ENCODE measurements at places on chromosomes 12 and 14.

- DNase-seq: no peak
Observed at GRCh38 chr12:27260746-27261145, 16.7 kb downstream of the STK38L start.

- DNase-seq: no peak
Observed at GRCh38 chr12:69008520-69008919, 75.5 kb upstream of the CPM start.

GRCh38 chr14:69460093-69460701 is 24.3 kb upstream of the PLEKHD1 start:
- DNase-seq: peak; percentile 23

DNA sequence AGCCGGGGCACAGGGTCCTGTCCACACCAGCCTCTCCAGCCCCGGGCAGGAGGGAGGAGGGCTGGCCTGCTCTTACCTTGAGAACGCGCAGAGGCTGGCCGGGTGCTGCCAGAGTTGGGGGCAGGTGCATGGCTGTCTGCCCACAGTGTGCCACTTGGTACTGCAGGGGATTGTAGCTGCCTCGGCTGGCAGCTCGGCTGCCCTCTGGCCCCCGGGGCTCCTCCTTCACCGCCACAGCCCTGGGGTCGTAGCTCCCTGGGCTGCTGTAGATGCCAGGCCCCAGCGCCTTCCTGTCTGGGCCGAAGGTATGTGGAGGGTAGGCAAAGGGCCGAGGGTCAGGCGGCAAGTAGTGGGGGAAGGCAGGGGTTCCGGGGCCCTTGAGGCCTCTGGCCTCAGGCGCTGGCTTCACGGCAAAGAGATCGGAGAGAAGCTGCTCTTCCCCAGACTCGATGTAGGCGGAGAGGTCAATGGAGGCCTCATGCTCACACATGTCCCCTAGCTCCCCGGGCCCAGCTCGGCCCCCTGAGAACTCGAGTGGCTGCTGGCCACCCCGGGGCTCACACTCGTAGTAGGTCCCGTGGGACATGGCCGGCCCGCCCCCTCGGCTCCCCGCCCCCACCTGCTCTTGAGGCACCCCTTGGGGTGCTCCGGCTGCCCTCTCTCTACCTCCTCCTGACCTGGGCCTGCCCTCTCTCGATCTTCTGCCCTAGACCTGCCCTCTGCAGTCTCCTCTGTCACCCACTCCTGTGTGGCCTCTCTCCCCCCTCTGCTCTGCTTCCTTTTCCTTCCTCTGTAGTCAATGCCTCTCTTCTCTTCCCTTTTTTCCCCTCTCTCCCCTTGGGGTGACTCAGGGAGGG is at the start of gene CEBPE:
TSS of gene CEBPE (minus strand) at position 750 of the 857 bp plus-strand sequence. CDS start at position 586, 164 bp downstream.
- no peak for DNase-seq

DNA sequence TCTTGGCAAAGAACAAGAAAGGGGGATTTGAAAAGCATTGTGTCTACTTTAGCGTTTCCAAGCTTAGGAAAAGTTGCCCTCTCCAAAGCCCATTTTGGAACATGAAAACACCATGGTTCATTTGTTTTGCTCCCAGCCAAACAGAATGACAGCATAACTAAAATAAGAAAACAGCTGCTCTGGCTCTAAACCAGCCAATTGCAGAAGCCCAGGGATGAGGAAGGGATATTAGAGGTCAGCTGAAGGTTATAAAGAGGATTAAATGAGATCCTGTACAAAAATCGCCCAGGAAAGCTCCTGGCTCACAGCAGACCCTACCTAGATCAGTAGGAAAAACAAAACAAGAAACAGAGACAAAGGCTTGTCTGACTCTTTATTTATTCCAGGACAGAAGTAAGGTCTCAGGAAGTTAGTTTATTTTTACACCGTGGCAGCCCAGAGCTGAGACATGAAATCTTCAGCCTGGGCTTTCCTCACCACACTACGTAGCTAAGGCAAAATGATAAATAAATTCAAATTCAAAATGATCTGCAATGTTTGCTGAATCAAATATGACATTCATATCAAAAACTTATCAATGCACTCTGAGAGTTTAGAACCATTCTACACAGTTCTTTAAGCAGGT is 25.9 kb downstream of the SPX start:
- DNase-seq: no peak

- DNase-seq: no peak
Observed at GRCh38 chr12:130425698-130426245, 88.1 kb downstream of the PIWIL1 start.

GRCh38 chr12:112046003-112046402 is 32.8 kb downstream of the ERP29 start:
- DNase-seq: no peak

DNA sequence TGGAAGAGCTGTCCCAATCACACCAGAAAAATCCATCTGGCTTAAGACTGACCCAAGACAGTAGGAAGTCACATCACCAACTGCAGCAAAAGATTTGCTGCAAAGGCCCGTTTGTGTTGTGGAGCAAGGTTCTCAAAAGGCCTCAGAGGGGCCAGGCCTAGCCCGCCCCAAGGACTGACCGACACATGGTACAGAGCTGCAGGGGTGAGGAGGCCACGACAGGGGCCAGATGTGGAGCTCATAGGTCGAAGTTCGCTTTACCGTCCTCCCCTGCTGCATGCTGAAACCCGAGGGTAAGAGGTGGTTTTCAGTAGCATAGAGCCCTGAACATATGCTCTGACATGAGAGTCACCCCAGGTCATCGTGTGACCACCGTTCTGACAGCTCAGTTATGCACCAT is 35.5 kb downstream of the PLBD1 start:
- DNase-seq: no peak

DNA sequence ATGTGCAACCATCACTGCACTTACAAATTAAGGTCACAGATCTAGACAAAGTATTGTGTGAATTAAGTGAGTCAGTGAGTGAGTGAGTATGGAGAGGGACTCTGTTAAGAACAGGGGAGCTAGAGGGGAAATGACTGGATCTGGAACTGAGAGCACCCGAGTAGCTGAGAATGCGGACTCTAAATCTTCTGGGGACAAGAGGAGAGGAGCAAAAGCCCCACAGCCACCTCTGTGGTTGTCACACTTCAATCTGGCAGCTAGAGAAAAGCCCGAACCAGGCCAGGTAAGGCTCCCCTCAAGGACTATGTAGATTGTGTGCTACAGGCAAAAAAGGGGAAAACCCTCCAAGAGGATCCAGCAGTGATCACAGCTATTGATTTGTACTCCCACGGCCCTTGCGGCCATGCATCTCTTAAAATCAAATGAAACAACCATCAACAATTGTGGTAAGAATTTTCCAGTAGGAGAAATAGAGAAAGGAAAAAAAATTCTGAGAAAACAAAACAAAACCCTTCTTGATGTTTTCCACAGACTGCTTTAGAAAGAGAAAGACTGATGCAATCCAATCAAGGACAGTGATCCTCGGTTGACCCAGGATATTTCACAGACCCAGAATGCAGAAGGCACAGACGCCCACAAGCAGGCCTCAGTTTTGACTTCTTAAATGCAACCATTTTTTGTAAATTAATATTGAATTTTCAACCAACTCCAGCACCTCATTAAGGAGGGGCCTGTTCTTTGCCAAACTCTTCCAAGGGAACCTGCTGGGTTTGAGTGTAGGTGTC is 109.6 kb downstream of the SLC38A6 start:
- DNase-seq: no peak

DNA sequence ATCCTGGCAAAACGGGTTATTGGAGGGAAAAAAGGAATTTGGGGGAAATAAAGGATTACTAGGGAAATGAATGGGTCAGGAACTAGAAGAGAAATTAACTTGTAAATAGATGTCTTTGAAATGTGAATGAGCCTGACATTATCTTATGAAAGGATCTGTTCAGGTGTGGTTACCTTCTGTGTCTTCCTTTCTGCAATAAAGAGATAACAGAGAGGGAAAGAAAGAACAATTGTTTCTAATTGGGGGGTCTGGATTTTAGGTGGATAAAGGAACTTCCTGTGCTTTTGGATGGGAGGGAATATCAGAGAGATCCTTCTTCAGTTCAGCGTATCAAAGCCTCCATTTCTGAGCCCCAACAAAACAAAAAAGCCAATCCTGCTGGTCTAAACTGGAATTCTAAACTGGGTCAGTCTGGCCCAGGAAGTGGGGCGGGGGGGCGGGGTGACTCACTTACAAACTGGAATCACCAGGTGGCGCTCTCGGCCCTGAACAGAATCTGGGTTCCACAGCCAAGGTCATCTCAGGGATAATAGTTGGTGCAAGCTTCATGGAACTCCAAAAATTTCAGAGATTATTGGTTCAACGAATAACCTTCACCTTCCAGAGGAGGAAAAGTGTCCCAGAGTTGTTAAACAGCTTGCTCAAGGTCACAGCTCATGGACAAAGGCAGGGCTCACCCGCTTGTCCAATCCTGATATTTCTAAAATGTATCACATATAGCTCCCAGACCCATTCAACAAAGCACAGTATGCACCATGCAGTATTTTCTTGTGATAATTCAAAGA is 15.2 kb upstream of the PEBP1 start:
- DNase-seq: peak; percentile 59

DNA sequence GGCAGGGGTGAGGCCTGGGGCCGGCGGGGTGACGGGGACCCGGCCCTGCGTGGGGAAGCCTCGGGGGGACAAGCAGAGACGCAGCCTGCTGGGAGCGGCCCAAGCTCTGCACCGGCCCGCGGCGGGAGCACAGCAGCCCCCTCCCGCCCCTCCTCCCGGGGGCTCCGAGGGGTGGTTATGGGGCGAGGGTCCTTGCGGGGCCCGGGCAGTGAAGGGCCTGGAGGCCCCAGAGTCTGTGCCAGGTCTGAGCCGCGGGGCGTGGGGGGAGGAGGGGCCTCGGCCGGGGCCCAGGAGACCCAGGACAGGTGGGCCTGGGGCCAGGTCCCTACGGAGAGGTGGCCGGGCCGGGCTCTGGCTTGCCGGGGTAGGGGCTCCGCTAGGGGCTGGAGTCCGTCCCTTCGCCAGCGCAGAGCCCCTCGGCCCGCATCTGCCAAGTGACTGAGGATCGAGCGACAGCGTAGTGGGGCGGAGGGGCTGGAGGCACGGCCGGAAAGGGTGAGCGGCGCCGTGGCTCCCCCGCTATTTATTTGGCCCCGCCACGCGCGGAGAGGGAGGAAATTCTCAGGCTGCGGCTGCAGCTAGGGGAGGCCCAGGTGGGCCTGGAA is 495 bp downstream of the TMEM121 start:
- no peak for DNase-seq

DNA sequence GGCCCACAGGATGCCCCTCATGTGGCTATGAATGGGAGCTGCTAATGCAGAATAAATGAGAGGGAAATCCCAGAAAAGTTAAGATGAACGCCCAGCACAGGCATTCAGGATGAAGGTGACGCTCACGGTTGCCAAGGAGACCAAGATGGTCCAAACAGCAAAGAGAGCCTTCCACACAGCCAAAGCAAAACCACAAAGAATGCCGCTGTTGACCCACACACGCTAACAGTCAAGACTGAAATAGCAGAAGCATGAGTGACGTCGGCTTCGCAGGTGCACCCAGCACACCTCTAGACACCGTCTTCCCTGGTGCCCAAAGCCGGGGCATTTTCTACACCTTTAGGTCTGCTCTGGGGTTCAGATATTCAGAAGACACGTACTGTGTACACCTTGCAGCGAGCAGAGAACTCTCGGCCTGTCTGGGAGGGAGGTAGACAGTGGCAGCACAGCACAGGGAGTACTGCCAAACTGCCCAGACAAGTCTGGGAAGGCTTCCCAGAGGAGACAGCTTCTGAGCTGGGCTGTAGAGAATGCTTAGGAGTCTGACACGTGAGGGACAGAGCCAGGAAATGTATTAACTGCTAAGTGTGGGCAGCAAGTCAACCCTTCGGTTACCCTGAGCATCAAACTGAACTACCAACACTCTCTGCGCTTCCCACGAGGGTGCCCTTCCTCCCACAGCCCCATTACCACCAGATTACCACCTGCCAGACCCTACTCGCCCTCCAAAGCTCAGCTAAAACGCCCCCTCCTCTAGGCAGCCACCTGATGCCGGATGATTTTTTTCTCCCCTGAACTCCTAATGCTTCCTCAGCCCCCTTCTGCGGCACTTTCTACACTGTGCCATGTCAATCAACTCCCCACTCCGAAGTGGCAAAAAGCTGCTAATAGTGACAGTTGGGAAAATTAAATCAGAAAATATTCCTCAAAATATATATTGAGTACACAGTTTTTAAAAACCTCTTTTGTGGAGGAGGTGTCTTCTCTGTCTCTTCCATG is 50.1 kb downstream of the CCDC88C start:
- no peak for DNase-seq

DNA sequence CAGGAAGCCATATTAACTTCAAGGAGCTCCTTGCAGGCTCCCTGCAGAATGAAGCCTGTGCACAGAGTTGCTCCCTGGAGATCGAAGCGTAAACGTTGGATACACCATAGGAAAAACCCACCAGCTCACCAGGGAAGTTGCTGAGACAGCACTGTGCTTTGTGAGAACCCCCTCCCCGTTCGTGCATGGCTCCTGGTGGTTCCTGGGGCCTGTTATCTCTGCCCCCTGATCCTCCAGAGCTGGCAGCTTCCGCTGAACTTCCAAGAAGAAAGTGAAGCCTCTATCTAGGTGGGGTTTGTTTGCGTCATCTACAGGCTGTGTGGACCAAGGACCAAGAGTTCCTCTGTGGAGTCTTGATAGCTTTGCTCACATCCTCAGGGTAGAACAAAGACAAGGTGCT is 2.4 kb upstream of the CCDC85C start:
- DNase-seq: no peak

DNA sequence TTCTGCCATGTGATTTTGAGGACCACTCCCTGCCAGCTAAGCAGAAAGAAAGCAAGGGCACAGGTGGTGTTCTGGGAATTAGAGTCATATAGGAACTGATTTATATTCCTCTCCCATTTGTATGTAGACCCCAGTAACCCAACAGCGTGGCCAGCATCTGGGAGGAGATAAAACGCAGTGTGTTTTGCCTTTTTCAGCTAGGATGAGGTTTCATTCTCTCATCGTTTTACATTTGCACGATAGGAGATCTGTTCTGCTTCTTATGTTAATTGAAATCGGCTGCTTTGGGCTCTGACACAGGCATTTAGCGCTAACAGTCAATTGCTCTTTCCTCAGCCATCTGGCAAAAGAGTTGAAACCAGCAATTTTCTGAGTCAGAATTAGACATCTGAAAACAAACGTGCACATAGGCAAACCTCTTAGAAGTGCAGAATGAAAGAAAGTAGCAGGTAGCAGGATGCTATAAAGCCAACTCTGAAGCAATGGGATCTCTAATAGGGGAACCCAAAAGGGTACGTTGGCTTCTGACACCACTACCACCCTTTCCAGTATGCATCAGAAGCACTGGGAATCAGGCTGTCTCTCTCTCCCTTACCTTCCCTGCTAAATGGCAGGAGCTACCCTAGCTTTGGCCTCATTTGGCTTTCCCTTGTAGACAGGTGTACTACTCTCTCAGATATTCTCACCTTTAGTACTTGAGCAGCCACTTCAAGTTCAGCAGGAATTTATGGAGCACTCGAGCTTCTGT is 219.1 kb downstream of the PHLDA1 start:
- no peak for DNase-seq

DNA sequence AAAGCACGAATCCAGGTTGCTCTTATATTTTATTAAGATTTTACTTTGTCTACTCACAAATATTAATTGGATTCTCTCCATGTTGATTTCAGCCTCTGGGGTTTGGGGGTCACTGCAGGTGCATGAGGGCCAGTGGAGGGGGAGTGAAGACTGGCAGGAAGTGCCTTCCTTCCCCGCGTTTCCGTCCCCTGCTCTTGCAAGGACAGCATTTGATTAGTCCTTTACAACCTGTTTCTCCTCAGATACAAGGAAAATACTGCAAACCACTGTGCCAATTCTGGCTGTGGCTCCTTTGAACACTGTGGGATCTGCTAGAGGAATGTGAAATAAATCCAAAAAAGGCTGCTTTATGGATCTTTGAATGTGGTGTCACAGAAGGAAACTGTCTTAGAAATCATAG is 291.8 kb downstream of the ETNK1 start:
- no peak for DNase-seq

Measured in stimulated activated CD4-positive, alpha-beta T cell treated with anti-CD3 and anti-CD28 coated beads, Interleukin-12 subunit alpha, Interleukin-12 subunit beta, amount 100 ng/mL, for 24 hours (primary cell).